GM04504 (cell line): ENCODE measurements at places on chromosomes 7 and 10.

DNA sequence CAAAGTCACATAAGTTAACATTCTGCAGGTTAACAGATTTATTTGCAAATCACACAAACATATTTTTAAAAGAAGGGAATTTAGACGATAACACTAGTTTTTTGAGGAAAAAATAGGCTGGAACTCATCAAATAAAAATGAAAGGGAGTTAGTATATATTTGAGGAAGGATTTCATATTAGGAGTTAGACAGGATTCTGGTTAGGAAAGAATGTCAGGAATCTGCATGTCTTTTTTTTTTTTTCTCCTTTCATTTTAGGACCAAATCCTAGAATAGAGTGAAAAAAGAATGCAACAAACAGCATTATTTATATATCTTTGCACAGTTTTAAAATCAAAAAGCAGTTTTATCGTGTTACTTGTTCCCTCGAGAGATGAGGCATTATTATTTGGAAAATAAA is 8.9 kb upstream of the TRDMT1 start:
- DNase-seq = no peak

GRCh38 chr10:34697351-34698247 is 117.5 kb downstream of the PARD3 start:
- no peak for DNase-seq

DNA sequence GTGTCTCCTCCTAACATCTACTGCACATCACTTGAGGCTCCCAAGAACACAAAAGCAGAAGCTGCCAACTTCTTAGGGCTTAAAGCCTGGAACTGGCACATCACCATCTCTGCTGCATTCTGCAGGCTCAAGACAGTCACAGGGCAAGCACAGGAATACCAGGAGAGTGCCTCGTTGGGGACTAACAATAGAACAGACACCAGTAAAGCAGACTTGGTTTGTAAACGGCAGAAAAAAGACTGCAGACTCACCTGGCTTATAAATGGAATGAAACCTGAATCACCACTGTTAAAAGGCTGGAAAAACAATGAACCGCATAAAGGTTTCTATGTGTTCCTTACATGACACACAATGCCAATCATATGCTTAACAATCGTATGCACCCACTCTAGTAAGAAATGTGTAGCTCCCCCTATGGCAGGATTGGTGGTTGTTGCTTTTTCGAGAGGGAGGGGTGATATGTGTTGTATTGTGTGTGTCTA is 12.8 kb downstream of the RHEB start:
- no peak for DNase-seq

- no peak for DNase-seq
Measured at GRCh38 chr7:135447748-135448147, 62.2 kb downstream of the CNOT4 start.

DNA sequence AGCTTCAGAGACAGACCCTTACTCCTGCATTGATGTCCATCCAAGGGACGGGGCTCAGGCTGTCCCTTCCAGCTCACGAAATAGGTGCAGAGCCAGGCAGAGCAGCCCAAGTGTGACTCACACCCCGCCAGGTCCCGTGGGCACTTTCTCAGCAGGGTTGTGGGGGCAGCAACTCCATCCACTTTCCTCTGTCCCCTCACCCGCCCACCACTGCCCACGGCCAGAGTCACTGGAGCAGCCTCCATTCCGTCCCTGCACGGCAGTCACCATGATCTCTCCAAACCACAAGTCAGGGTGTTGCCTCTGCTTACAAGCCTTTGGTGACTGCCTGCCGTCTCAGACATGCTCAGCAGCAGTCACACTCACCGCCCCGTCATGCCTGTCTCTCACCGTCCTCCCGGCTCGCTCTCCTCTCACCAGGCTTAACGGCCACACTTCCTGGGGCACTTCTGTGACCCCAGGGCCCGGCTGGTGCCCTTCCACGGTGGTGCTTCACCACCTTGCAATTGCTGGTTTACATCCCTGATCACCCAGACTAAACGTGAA is 39.3 kb downstream of the CALML3 start:
- no peak for DNase-seq

GRCh38 chr10:16292366-16292765 is 144.4 kb upstream of the PTER start:
- no peak for DNase-seq

- DNase-seq = no peak
Measured at GRCh38 chr10:89085153-89085552, 94.6 kb downstream of the FAS start.

DNA sequence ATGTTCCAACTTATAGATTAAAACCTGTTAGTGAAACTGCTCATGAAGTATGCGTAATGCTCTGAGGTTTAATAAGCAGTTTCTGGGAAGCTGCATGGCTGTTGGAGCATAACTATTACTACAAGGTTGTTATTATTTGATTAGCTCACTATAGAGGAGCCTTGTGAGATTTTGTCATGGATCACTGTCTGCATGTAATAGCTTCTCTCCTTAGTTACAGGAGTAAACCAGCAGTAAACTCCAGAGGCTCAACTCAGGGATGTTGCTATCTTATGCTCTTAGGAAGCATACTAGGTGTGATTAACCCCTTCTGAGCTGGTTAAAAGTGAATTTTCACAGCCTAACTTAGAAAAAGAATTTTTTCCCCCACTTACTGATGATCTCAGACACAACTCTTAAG is 63.6 kb upstream of the IFRD1 start:
- DNase-seq = no peak

GRCh38 chr10:123784646-123785045 is 107.0 kb downstream of the CPXM2 start:
- no peak for DNase-seq

GRCh38 chr7:49635800-49636199 is 137.6 kb upstream of the VWC2 start:
- no peak for DNase-seq

DNA sequence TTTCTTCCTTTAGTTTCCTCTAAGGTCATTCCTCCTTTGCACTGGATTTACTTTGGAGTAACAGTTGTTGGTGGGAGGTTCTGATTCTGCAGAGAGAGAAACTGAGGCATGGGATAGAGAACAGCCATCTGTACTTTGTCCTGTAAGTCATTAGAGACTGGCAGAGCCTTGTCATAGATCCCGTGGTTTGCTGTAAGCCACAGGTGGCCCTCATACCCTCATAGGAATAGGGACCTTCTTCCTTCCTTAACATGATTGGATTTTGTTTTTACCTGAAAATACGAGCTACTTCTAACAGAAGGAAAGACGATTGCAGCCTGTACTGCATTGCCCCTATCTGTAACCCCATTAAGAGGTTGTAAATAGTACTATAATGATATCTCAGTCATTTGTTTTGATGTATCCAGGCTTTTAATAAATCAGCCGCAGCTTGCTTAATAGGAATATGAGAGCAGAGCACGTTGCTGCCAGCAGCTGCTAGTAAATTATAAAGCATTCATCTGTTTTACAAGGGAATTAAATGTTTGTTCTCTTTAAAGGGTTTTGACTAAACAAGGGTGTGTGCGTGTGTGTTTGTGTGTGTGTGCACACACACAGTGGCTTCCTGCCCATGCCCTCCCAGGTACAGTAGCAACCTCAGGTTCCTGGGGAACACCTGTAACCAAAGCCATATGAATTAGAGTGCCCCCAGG is 249.8 kb downstream of the AUTS2 start:
- DNase-seq = no peak

- DNase-seq = no peak
Measured at GRCh38 chr7:144032985-144033709, 15.6 kb upstream of the OR2A5 start.

GRCh38 chr7:147070886-147071285 is 954.3 kb downstream of the CNTNAP2 start:
- no peak for DNase-seq

GRCh38 chr7:94294471-94295131 is 100.1 kb upstream of the COL1A2 start:
- no peak for DNase-seq

GRCh38 chr10:93875032-93875358 is 18.8 kb upstream of the SLC35G1 start:
- DNase-seq = no peak

DNA sequence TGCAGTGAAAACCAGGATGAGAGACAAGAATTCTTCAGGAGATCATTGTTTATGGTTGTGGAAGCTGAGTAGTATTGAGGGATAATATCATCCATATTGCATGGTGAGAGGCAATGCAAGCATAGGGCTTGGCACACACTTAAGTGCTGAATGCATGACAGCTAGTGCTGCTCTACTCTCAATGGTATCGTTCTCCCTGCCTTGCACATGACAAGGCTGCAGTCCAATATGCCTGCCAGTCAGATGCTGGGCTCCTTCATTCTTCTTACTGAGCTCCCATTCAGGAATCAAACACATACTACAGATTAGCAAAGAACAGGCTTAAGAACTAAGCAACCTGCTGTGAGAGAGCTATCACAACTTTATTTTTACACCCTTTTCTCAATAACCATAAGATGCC is 72.2 kb downstream of the SORCS1 start:
- no peak for DNase-seq

DNA sequence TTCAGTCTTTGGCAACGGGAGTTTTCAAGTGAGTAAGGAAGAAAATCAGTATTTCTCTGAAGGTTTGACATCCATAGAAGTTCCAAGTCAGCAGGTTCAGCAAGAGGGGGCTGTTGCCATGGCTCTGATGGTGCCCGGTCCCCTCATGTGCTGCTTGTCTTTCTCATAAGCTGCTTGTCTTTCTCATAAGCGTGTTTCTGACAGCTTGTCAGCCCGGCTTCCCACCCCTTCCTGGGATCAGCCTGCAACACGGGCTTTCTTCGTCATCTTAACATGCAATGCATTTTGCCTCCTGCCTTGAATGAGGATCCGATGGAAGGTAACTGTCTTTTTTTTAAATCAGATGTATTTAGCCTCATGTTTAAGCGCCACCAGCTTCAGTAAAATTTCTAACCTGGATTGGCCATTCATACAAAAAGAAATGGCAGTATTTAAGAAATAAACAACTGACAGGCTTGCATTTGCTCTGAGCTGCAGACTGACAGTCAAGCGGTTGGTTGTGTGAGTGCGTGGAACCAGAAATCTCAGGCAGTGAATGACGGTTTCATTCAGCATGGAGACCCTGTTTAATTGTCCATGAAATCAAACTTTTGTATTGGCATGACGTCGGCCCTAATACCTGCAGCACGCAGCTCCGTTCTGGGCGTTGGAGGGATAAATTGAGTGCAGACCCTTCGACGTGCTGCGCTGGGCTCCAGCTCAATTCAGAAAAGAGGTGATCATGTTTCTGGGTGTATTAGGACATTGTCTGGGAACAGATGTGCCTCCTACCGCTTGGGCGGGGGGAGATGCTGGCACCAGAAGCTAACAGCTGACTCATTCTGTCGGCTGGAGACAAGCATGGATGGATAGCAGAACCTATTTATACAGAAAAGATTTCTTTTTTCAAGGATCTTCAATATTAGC is 454.7 kb upstream of the FOXK1 start:
- DNase-seq = no peak

DNA sequence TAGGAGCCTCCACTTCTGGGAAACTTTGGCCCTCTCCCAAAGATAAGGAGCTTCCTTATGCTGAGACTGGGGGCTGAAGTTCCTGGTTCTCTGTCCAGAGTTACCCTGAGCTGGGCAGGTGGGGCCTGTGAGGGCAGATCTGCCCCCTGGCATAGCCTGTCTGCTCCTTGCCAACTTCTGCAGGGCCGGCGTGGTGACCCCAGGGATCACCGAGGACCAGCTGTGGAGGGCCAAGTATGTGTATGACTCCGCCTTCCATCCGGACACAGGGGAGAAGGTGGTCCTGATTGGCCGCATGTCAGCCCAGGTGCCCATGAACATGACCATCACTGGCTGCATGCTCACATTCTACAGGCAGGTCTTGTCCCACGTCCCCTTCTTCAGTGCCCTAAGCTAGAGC is 4.3 kb downstream of the SFXN3 start:
- DNase-seq = no peak
